ENCODE measurements at places on chromosomes 1 and 21. TPM values are rescaled to one million over a fixed set of nuclear protein-coding genes. Genes with fewer than 3 reads are reported as not detected.

IL20 gene
- total RNA-seq: not detected

OR2M4 gene
- 1.1 TPM for total RNA-seq

PHF13 gene
- 14.2 TPM for total RNA-seq

AMY1C gene
- not detected for total RNA-seq

GJB5 gene
- total RNA-seq: 1.0 TPM

CFHR3 gene
- not detected for total RNA-seq

MIXL1 gene
- not detected for total RNA-seq

LCE4A gene
- total RNA-seq: not detected

RYR2 gene
- total RNA-seq: 141 TPM

AQP10 gene
- total RNA-seq: not detected

GRCh38 chr21:29827236-29827635, 112.6 kb downstream of the GRIK1 start:
- no peak for DNase-seq

GRCh38 chr1:229001467-229002011, 266.3 kb downstream of the RHOU start:
- no peak for DNase-seq

DNA sequence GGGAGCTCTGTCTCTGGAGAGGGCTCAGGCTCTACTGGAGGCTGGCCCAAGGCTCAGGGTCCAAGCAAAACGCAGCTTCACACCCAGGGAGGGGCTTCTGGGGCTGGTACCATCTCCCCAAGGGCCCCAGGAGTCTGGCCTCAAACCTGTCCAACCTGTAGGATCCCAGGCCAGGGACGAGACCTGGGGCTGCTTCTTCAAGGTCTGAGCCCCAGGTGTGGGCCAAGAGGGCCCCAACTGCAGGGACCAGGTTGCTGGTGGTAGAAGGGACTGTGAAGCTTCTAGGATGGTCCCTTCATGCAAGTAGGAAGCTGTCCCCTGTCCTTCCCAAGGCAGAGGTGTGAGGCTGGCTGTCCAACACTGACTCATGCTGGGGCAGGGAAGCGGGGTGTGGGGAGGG, 7.8 kb upstream of the MMEL1 start:
- no peak for DNase-seq

- no peak for DNase-seq
Measured at GRCh38 chr1:76170513-76170912, 96.0 kb downstream of the ST6GALNAC3 start.

- no peak for DNase-seq
Measured at GRCh38 chr21:32572574-32573420, 12.5 kb downstream of the TCP10L start.

GRCh38 chr1:218866507-218866906, 307.2 kb upstream of the LYPLAL1 start:
- DNase-seq: no peak

- DNase-seq: no peak
Measured at GRCh38 chr1:94992863-94993563, 66.1 kb upstream of the CNN3 start.

DNA sequence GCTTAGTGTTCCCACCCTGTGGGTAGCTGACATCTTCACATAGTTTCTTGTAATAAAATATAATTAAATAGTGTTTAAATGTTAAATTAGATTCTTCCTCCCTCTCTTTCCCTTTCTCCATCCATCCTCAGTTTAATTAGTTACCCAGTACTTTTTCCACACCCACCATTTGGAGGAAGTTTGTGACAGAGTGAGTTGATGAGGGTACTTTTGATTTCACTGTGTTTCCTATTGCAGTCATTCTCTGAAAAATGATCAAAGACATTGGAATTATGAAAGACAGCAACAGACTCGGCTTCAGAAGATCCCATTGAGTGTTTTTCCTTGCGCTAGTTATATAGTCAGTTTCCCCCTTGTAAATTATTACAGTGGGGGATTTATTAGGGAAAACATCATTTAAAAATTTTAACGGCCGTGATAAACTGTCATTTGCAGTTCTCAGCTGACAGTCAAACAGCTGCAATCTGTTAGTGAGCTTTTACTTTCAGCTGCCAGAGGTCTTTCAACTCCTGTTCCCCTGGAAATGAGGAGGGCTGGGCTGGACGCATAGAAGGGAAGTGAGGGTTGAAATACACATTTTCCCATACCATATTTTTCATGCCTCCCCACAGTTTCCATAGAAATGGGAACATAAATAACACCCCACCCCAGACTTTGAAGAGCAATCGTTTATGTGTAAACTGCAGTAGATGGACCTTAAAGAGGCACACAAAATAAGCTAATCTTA, 61.3 kb upstream of the CACYBP start:
- no peak for DNase-seq

DNA sequence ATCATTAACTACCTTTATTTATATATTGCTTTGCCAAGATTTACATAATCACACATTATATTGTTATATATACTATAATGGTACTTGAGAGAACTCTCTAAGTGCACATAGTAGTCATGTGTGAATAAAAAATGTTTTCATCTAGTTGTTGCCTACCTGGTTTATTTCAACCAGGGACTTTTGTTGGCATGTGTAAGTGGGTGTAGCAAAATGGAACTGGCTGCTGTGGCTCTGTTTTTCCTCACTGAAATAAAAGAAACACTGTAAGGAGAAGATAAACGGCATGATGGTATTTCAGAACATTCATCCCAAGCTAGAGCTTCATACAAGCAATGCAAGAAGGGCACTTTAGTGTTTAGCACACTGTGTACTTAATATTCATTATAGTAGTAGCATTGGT, 14.9 kb downstream of the RBBP4 start:
- DNase-seq: no peak

DNA sequence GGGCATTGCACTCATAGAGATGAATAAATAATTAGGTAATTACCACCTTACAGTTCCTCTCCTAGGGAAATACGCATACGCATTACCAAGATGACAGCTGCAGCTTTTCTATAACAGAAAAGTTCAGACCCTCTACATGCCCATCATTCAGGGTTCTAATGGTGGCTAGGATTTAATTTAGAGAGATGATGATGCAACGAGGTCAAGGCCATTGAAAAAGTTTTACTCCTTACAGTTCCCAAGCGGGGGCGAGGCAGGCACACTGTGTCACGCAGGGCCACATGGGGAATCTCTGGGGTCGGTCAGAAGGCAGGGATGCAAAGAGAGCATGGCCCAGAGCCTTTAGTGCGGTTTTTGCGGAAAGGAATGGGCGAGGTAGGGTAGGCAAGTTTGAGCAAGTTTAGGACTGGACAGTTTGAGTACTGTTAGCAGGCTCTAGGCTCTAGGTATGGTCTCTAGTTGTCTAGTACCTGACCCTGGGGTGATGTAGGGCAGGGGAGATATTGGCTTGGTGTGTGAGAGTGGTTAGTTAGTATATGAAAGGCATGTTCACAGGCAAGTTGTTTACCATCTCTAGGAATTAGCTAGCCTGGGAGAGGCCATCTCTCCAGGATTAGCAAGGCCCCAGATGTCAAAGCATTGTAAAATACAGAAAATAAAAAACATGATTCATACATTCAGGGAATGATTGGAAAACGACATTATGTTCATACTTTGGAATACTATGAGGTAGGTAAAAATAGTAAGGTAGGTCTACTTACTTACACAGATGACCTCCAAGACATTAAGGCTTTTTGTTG, 29.6 kb upstream of the ID3 start:
- DNase-seq: no peak

DNA sequence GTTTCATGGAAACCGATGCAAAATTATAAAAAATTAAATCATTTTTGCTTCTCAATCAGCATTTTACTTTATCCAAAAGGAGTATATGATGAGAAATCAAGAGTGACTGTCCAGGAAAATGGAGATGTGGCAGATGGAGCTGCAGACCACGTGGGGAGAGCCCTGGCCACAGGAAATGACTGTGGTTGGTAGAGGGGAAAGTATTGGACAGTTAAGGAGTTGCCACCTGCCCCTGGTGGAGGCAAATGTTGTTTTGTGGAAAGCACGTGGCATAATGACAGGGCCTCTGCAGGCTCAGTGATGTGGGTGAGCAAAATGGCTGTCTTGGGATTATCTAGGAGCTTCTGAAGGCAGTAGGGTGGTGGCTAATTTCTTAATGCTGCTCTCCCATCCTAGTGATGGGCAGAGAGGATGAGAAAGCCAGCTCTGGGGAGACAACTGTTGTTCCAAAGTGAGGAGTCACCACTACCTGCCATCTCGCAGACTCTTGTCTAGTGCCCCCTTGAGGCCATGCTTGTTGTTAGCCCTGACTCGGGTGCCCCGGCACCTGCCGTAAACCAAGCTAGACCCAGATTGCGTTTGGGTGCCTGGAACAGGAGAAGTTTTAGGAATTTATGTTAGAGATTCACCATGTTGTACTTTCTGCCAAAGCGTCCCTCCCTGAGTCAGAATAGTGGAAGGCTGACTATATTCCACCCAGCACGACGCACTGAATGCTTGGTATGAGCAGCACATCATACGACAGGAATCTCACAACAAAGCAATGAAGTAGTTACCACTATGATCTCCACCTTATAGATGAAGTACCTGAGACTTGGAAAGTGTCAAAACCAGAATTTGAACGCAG, 144.0 kb downstream of the ROR1 start:
- DNase-seq: no peak

DNA sequence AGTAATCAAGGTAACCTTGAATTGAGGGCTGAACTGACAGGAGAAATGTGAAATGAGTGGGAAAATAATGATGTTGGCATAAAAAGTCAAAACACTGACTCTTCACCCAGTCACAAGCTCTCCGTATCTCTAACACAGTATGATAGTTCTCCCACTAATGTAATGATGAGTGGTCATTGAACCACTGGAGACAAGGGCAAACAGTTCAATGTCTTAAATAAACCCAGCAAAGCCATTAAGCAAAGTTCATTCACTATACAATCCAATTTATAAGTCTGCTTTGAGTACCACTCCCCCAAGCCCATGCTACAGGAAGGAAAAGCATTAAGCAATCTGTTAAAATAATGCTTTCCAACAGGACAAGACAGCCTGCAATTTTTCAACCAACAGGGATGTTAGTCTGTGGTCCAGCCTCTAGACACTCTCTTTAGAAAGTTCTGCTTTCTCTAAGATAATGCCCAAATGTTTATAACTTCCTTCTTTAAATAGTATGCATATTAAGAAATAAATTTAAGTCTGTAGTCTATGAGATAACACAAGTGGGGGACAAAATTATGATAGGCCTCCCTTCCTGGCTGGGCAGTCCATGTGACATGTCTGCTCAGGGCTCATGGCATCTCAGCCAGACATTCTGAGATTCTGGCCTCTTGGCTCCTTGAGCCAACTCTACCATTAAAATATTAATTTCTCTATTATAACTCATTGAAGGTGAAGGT, 25.5 kb upstream of the DDAH1 start:
- DNase-seq: no peak

DNA sequence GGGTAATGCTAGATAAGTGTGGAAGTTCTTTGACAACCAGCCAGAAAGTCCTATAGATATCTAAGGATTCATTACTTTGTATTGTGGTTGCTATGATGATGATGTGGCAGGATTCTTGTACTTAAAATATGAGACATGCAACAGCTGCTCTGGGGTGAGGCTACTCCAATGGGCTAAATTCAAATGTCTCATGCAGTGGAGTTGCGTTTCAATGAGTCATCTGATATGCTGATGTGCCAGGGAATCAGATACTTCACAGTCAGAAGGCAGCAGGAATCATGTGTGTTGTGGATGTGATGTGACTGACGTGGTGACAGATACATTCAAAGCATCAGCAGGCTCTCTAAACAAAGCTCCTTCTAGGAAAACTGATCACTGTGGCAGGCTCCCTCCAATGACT, 66.5 kb downstream of the TSEN15 start:
- no peak for DNase-seq

DNA sequence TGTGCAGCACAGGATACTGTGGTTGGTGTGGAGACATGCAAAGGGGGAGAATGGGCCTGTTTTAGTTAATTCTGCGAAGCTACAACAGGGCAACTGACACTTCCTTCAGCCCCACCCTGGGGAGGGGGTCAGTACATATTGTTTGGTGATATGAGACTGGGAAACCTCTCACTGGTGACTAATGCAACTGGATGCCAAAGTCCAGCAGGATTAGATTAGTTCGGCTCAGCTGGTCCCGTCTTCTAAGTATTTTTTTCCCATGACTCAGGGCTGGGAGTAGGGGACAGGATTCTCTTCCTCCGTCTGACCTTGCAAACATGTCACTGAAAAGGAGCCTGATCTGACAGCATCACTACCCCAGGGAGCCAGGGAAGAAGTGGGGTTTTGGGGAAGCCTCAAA, 43.0 kb downstream of the PLXNA2 start:
- DNase-seq: no peak

GRCh38 chr1:156090138-156090839, 8.0 kb upstream of the MEX3A start:
- DNase-seq: no peak

DNA sequence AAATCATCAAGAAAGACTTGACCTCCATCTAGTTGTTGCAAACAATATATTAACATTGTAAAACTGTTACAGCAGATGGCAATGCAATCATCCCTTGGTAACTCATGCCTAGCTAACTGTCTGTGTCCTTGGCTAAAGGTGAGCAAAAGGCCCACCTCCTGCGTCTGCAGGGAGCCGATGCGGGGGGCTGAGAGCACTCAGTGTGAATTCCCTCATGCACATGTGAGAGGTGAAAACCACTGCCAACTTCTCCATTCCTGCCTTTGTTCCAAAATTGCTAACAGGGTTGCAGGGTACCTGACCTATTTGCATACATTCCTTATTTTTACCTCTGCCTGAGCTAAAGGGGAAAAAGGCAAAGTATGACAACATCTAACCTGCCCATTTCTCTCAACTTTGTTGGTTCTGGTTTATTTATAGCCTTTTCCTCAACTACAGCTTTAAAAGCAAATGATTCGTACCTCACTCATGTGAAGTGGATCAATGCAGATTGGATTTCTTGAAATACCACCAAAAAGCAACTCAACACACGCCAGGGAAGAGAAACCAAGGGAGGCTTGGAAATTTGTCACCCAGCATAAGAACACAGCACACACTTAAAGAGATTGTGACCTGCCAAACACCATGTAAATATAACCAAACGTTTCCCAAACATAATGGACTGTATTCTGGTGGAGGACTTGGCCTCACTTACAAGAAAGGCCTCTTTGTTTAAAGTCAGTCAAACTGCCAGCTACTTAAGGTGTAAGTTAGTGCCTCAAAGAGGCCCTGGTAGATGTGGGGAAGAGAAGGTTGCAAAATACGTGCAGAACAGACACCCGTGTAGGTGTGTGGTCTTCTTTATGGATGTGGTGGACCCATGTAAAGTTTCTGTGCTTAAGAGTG, 651.0 kb downstream of the SMYD3 start:
- DNase-seq: no peak

- no peak for DNase-seq
Measured at GRCh38 chr1:167409183-167409582, 109.1 kb downstream of the CD247 start.

GRCh38 chr1:243269461-243269801, 13.6 kb downstream of the SDCCAG8 start:
- no peak for DNase-seq

Measured in dorsolateral prefrontal cortex (tissue), 122 donors.